Osteocyte (in vitro differentiated cells): ENCODE measurements at places on chromosomes 16 and 17. TPM values are rescaled to one million over a fixed set of nuclear protein-coding genes. Genes with fewer than 3 reads are reported as not detected.

The TBC1D26 gene
- total RNA-seq: 0.21 and 0.78 TPM in 2 replicates

GRCh38 chr17:49473900-49474751 lies 21.0 kb upstream of the NGFR start:
- no peaks in the 10 kb centered on the region for H3K36me3 ChIP-seq
- peaks cover 71% of the 10 kb centered on the region for H3K27me3 ChIP-seq
- H3K4me3 ChIP-seq: no peak overlapping the region
- no peak for DNase-seq

- H3K27ac ChIP-seq: peak overlapping the region; percentile 98
- H3K4me1 ChIP-seq: peaks cover 74% of the 10 kb centered on the region
- H3K27me3 ChIP-seq: no peaks in the 10 kb centered on the region
- DNase-seq: no peak
- no peak overlapping the region for H3K4me3 ChIP-seq
Observed at GRCh38 chr17:50171371-50172071, 5.7 kb downstream of the SGCA start.

- no peak overlapping the region for H3K27ac ChIP-seq
- no peaks in the 10 kb centered on the region for H3K27me3 ChIP-seq
- peaks cover 33% of the 10 kb centered on the region for H3K36me3 ChIP-seq
- peak; percentile 42 for DNase-seq
- H3K4me3 ChIP-seq: no peak overlapping the region
Observed at GRCh38 chr16:84489131-84489530, 15.3 kb downstream of the MEAK7 start.

DNA sequence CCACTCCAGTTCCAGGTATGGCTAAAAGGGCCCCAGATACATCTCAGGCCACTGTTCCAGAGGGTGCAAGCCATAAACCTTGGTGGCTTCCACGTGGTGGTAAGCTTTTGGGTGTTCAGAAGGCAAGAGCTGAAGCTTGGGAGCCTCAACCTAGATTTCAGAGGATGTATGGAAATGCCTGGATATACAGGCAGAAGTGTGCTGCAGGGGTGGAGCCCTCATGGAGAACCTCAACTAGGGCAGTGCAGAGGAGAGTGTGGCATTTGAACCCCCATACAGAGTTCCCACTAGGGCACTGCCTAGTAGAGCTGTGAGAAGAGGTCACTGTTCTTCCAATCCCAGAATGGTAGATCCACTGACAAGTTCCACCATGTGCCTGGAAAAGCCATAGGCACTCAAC lies 267.3 kb downstream of the SLC39A11 start:
- H3K36me3 ChIP-seq: peaks cover 31% of the 10 kb centered on the region
- peaks cover 3% of the 10 kb centered on the region for H3K4me1 ChIP-seq
- no peak overlapping the region for H3K27ac ChIP-seq
- DNase-seq: no peak

GRCh38 chr16:57043248-57043647 lies 49.1 kb upstream of the CPNE2 start:
- no peak for DNase-seq
- H3K4me1 ChIP-seq: peaks cover 9% of the 10 kb centered on the region
- H3K27me3 ChIP-seq: no peaks in the 10 kb centered on the region
- no peak overlapping the region for H3K4me3 ChIP-seq
- no peak overlapping the region for H3K27ac ChIP-seq
- peaks cover 11% of the 10 kb centered on the region for H3K36me3 ChIP-seq
